NCI-H1105 treated with DMSO at 0.1 percent for 48 hours (cell line): ENCODE measurements at places on chromosomes 7 and 10.

DNA sequence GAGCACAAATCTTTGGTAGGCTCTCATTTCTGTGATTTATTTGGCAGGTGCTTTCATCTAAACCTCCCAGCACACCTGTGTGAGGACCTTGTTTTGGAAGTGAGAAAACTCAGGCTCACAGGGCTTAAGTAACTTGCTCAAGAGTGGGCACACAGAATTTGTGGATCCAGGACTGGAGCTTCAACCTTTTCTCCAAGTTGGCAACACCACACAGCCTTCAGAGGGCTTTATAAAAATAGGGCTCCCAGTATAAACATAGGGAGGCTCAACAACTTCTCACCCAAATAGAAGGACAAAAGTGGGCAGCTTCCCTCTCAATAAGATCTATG is 182.2 kb upstream of the NEBL start:
- DNase-seq: no peak

- DNase-seq: no peak
Observed at GRCh38 chr10:69516796-69517195, 56.4 kb downstream of the NEUROG3 start.

GRCh38 chr7:77831481-77831880 is 32.9 kb downstream of the PHTF2 start:
- no peak for DNase-seq

DNA sequence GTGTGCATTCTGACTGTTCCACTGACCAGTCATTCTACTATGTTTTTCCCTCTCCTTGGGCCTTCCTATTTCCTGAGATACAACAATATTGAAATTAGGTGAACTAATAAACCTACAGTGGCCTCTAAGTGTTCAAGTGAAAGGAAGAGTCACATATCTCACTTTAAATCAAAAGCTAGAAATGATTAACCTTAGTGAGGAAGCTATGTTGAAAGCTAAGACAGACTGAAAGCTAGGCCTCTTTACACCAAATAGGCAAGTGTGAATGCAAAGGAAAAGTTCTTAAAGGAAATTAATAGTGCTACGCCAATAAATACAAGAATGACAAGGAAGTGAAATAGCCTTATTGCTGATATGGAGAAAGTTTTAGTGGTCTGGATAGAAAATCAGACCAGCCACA is 5.7 kb upstream of the DYNC1I1 start:
- DNase-seq: no peak

GRCh38 chr10:124539935-124540641 is 78.5 kb downstream of the LHPP start:
- DNase-seq: no peak

DNA sequence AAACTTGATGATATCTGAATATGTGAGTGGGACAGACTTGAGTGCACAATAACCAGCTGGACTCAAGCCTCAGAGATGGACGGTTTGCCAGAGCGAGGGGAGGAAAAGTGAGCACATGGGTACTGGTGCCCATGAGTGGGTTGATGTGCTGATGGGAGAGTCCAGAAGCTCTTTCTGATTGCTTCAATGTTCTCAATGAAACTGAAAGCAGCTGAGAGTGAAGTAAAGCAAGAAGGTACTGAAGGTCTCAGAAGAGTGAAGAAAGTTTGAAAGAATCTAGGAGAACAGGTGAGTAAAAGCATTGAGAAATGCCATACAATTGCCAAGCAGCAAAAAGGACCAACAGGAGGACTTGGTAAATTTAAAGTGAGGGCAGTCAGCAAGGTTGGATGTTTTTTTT is 28.6 kb downstream of the CTTNBP2 start:
- no peak for DNase-seq

GRCh38 chr7:87590578-87590977 is 10.1 kb downstream of the ABCB1 start:
- DNase-seq: no peak

GRCh38 chr10:53361281-53361680 is 588.7 kb upstream of the MBL2 start:
- no peak for DNase-seq

DNA sequence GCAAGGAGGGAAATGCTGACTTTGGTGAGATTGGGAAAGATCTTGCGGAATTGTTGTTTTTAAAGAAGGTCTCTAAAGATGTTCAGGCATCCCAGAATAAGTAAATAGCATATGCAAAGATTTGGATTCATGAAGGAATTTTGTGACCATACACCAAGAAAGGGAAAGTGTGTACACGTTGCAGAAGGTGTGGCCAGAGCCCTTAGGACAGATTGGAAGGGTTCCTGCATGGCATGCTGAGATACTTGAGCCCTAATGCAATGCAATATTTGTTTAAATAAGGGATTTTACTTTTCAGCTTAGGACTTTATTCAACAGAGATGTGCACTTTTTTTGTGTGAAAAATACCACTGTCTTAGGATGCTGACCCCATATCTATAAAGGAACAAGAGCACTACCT is 219.5 kb upstream of the INHBA start:
- DNase-seq: no peak

DNA sequence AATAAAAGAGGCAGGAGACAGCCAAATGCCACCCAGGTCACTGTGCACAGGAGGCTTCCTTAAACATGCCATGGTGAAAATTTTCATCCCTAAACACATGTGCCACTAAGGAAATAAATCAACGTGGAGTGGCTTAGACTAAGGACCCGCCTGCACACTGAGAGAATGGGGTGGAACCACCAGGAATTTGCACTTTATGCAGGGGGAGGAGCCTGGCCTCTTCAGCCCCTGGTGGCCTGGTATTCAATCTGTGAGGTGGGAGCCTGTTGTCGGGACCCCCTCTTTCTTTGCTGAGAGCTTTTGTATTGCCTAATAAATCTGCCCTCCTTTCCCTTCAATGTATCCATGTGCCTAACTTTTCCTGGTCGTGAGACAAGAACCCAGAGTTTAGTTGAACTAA is 204.6 kb upstream of the NRP1 start:
- DNase-seq: no peak

DNA sequence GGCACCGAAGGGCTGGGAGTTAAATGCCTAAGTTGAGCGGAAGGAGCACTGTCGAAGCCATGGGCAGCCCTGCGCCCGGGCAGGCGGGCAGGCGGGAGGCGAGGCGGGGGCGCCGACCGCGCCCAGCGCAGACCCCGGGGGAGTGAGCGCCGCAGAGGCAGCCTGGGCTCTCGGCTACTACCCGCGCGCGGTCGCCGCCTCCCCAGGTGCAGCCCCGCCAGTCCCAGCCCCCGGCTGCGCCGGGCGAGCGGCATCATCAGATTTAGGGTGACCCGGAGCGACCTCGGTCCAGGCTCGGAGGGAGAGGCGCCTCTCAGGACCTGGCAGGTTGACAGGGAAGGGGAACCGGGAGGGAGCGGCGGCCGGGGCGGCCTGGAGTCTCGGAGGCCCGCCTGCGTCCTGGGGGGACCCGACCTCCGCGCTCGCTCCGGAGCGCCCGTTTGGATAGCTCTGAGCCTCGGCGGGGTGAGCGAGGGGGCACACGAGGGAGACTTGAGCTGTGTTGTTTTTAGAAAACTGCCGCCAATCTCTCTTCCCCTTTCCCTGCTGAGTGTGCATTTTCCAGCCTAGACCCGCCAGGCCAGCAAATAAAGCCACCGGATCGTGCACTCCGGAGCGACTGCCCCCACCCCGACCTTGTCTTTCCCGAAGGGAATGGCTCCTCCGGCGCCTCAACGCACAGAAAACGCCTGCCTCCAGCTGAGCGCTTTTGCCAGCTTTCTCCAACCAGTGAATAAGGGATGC is 2.3 kb upstream of the NRP1 start:
- DNase-seq: peak; percentile 22

DNA sequence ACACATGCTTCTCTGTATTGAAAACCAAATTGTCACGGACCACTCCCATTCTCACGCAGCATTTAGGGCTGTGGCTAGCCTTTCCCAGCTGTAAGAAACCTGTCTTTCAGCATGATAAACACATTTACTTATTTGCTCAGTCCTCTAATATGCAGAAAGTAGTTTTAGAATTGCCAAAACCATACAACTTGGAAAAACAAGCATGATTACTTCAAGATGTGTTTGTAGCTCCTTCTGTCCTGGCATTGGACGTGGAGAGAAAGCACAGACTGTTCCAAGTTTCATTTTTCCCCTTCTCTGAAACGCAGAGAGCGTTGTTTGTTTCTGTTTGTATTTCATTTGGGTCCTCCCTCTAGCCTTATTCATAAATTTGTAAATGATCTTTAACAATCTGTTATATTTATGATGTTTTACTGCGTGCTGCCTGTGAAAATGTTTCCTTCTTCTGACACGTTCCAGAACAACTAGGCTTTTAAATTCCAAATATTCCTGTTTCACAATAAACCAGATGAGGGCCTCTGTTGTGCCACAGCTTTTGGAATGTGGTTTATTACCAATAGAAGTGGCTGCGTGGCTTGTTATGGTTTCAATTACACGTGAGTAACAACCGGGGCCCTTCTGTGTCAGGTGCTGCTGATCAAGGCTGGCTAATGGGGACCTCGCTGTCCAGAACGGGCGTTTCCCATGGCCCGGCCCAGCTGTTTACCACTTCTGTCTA is 26.1 kb downstream of the MNX1 start:
- no peak for DNase-seq

DNA sequence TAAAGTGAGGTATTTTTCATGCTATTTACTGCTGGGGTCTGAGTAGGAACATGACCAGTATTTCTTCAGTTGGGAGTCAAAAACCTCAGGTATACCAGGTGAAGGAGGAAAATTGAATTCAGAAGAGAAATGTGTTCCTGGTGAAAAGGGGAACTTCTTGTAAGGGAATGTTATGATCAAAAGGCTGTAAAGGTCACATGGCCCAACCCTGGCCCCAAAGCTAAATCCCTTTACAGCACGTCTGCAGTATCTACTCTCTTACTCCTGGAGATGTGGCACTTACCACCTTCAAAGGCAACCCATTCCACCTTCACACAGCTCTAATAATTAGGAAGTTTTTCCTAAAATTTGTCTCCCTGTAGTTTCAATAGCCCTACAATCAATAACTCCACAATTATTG is 15.2 kb downstream of the PIK3AP1 start:
- DNase-seq: no peak

- DNase-seq: peak; percentile 46
Observed at GRCh38 chr10:115963848-115964247, 309.2 kb downstream of the GFRA1 start.

- no peak for DNase-seq
Observed at GRCh38 chr10:97882142-97883091, 32.8 kb downstream of the GOLGA7B start.

DNA sequence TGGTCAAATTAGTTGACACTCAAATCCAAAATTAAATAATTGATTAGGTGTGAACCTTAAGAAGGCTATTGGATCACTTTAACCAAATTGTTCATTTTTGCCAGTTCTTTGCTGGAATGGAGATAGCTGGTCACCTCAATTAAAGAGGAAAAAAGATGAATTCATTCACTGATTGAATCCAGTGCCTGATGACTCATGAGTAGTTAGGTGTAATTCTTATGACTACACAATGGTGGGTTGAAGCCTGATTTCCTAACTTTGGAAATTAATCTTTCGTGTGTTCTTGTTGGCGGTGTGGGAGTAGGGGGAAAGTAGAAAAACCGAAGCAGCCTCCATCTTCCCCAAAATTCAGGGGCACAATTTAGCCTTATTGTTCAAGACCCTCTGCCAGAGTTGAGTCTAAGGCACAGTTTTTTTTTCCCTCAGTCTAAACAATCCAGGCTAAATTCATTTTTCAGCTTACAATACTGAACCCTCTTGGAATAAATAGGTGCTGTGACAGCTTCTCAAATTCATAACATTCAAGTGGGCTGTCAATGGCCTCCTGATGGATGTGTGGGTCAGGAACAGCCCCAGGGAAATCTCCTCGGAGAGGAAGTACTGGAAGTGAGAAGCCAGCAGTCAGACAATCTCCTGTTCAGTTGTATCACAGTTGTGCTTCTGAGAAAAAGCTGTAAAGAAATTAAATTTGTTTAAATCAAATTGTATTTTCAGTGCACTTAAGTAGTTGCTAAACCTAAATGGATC is 356.6 kb downstream of the BBS9 start:
- DNase-seq: no peak

DNA sequence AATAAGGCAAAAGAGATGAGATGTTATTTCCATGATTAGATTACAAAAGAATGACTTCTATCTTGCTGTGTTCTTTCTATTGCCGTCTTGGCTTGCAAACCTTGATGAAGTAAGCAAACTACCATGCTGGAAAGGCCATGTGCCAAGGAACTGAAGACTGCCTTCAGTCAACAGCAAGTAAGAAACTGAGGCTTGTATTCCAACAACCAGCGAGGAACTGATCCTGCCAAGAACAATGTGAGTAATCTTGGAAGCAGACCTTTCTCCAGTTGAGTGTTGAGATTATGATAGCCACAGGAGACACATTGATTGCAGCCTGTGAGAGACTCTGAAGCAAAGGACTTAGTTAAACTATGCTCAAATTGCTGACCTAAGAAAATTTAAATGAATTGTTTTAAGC is 164.6 kb upstream of the GRM3 start:
- no peak for DNase-seq

DNA sequence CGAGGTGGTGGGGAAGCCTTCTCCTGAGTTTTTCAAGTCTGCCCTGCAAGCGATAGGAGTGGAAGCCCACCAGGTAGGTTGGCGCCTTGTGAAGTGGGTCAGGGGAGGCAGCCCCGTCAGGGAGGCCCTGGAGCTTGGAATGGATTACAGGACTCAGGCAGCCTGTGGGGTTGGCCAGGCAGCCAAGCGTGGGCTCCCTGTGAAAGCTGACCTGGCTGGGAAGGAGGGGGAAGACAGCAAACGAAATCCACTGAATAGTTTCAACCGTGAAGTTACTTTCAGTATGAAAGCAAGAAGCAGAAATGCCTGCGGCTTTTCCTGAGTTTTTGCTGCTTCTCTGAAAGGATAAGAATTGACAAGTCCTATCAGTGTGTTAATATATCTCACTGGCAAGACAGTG is 36.4 kb downstream of the LHPP start:
- no peak for DNase-seq

GRCh38 chr7:31828520-31828919 is 141.5 kb downstream of the PPP1R17 start:
- DNase-seq: no peak

DNA sequence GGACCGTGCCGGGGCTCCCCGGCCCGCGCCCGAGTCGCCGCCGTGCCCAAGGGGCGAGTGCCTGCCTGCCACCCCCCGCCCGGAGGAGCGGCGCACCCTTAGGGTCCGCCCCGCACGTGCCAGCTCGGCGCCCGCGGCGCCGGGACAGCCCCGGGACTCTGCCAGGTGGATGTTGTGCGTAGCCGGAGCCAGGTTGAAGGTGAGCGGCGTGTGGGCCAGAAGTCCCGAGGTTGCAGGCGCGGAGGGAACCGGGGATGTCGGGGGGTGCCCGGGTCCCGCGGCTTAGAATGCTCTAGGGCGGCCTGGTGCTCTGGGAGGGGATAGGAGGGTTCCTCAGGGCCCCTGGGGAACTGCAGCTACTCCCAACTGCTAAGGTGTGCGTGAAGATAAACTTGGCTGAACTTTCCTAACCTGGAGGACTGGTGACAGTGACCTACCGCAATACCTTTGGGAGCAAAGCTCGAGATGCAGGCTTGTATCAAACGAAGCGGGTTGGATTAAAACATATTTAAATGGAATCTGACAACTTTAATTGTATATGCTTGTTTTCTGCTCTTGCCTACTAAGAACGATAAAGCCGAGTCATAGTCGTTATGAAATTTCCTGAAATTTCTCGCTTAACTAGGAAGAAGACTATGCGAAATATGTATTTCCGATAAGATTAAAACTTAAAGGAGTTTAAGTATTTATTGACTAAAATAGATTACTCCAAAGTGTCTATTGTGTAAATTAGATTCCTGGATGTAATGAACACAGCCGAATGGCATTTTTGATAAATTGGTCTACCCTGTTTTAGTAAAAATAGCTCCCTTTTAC is at the start of gene CUX1:
TSS of gene CUX1 (plus strand) at position 156 of the 816 bp plus-strand sequence. CDS start at position 170, 14 bp downstream.
- DNase-seq: no peak
